Activated naive CD8-positive, alpha-beta T cell treated with anti-CD3 and anti-CD28 coated beads for 36 hours (primary cell): ENCODE measurements at places on chromosomes 3 and 15.

DNA sequence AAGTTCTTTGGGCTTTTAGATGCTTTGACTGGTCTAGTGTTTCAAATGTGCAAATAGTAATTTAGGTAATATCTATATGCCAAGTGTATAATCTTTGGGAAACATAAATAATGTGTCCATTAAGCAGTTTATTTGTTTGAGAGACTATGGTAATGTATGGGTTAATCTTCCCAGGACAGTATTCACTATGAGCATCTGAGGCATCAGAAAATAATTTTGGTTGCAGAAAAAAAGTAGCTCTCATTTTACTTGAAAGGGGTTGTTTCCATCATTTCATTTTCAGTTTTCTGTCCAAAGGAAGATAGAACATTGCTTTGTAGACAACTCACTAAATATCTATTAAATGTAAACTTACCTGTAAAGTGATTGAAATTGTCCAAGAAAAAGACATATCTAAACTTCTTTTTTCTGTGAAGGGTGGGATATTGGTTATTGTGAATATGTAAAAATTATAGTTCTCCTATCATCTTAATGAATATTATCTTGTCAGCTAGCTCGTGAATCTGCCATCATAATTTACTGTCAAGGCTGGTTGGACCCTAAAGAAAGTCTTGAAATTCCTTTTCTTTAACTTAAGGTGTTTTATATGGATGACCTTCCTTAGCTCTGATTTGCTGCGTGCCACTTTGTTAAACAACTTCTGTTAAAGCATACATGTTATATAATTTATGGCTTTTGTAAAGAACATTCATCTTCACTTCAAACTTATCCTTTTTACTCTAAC, 108.8 kb downstream of the EPHA3 start:
- no peak for DNase-seq

GRCh38 chr3:126053513-126053912, 30.4 kb downstream of the SLC41A3 start:
- DNase-seq: no peak

- DNase-seq: no peak
Measured at GRCh38 chr3:113468539-113468938, 27.2 kb upstream of the CFAP44 start.

GRCh38 chr3:99948467-99949089, 130.9 kb downstream of the CMSS1 start:
- no peak for DNase-seq

DNA sequence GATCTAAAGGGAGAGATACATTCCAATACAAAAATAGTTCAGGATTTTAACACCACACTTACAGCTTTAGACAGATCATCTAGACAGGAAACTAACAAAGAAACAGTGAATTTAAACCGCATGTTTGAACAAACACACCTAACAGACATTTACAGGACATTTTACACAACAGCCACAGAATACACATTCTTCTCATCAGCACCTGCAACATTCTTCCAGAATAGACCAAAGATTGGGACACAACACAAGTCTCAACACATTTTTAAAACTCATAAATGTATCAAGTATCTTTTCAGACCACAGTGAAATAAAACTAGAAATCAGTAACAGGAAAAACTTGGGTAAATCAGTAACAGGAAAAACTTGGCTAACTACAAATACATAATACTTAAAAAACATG, 256.3 kb downstream of the MCTP2 start:
- DNase-seq: no peak

DNA sequence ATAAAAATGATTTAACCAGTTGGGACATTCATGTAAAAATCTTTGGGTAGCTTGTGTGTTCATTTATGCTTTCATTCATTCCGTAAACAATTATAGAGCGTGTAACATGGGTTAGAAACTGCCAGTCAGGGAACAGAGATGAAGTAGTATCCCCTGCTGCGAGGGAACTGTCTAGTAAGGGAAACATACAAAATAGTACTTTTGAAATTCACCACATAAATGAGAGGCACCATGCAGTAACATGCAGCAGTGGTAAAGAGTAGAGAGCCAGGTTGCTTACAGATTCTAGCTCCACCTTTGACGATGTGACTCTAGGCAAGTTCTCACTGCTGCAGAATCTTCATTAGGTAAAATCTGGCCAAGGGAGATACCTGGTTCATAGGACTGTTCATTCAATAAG, 938 bp downstream of the DZIP3 start:
- DNase-seq: no peak

DNA sequence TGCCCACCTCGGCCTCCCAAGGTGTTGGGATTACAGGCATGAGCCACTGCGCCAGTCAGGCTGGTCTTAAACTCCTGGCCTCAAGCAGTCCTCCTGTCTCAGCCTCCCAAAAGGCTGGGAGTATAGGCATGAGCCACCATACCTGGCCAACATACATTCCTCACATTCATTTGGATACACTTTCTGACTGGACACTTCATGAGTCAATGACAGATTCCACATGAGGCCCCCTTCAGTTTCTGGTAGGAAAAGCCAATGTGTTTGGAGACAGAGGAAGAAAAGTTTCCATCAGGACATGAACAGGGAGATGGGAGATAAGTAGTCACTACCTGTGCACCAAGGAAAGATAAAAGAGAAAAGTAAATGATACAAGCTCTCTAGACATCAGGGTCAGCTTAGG, 49.4 kb upstream of the GSK3B start:
- DNase-seq: no peak

DNA sequence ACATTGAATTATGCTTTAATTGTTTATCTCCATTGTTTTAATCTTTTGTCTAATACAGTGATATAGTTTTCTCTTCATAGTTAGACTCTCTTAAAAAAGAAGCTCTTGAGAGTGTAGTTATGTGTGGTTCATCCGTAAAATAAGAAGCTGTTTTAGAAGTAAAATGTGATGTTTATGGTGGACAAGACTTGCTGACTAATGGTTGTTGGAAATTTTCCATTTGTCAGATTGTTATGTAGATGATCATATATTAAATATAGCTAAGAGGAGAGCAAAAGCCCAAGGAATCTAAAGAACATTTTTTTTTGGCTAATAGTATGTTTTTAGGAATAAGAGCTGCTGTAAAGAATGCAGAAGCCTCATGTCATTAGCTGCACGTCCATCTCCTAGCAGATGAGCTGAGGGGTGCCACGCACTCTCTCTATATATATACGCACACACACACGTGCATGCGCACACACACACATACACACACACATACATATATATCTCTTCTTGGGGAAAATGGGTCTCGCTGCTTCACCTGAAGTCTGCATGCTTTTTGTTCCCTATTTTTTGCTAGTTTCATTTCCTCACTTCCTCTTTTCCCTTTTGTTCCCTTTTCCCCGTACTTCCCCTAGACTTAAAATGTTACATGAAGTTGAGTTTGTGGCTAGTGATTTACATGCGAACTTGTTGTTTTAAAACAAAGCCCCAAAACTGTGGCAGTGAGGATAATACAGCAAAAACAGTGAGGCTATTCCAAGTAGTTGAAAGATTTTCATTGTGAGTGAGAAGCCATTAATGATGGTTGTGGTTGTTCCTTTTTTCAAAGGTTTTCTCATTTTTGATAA, 107.8 kb downstream of the MBNL1 start:
- DNase-seq: no peak

GRCh38 chr15:73683257-73683776, 866 bp upstream of the CD276 start:
- no peak for DNase-seq

- no peak for DNase-seq
Measured at GRCh38 chr3:103968751-103969150, 1398.0 kb upstream of the ALCAM start.

- DNase-seq: no peak
Measured at GRCh38 chr3:102180280-102180931, 254.4 kb upstream of the ZPLD1 start.

DNA sequence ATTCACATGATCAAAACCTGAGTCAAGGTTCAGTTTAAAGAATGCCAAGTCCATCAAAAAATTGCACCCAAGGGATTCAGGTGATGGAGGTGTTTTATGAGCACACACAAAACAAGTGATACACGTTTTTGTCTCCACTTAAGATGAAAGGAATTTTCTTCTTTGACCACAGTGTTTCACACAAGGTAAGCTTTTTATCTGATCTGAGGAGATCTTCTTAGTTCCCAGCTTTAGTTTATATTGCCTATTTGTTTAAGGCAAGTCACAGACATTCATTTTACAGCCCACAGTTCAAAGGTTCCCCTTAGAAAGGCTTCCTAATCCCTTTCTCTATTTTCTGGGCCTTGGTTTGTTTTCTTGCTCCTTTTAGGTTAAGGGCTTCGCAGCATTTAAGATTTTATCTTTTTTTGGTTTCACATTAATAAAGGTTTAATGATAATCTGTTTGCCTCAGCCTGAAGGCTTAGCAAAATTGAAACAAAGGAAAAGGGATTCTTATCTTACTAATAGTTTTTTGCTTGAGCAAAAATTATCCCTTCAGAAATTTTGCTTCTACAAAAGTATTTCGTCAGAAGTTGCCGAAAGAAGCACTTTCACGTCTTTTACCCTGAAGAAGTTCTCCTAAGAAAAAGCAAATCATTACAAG, 420.5 kb upstream of the NAALADL2 start:
- no peak for DNase-seq

DNA sequence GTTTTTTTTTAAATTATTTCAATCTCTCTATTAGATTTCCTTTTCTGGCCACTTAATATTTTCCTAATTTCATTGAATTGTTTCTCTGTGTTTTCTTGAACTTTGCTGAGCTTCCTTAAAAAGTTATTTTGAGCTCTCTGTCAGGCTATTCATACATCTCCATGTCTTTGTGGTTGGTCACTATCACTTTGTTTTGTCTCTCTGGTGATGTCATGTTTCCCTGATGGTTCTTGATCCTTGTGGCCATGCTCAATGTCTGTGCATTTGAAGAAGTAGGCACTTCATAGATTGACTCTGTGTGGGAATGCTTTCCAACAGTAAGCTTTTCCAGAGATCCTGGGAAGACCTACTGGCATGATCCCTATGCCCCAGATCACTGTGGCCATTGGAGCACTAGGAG, 18.6 kb downstream of the CD200R1 start:
- DNase-seq: no peak

- no peak for DNase-seq
Measured at GRCh38 chr3:194468086-194468485, 18.7 kb downstream of the ATP13A3 start.

DNA sequence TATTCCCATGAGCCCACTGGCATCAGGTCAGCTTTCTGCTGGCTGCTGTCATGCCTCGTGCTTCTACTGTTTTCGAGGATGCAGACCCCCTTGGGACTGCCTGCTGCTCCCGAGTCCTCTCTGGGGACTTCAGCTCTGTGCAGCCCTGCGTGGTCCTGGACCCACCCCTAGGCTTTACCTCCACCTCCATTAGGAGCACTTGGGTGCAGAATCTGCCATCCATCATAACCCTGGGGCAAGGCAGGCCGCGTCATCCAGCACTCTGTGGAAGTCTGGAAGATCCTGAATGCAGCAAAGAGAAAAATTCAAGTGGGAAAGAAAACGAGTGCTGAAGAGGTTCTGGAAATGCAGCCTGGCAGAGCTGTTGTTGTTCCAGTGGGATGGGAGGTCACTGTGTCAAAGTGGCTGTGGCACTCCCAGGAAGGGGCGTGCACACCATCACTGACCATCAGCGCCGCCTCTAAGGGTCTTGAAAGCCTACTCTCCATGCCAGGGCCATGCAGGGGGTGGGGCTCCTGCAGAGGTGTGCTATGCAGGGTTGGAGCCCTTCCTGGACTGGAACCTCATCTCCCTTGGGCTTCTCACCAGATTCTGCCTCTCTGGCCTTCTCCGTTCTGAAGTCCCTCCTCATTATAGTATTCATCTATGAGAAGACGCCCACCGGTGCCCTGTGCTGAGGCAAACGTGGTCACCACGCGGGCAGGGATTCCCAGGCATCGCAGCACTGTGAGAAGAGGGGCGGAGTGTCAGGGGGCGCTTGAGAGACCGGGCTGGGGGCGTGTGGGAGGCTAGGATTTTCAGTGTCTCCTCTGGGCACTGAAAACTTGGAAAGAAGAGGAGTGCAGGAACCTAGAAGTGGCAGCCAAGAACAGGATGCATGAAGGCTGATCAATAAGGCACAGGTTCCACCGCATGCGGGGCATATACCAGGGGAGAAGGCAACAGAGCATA, 12.5 kb downstream of the EPB42 start:
- no peak for DNase-seq

GRCh38 chr3:37601832-37602231, 259.8 kb upstream of the CTDSPL start:
- DNase-seq: no peak

GRCh38 chr3:52405601-52406110, 39.2 kb downstream of the SEMA3G start:
- no peak for DNase-seq

- DNase-seq: peak; percentile 31
Measured at GRCh38 chr15:73677146-73677607, 7.0 kb upstream of the CD276 start.

- DNase-seq: no peak
Measured at GRCh38 chr3:52104684-52105640, 48.6 kb upstream of the DUSP7 start.

- no peak for DNase-seq
Measured at GRCh38 chr3:54822206-54822605, 105.7 kb downstream of the LRTM1 start.

DNA sequence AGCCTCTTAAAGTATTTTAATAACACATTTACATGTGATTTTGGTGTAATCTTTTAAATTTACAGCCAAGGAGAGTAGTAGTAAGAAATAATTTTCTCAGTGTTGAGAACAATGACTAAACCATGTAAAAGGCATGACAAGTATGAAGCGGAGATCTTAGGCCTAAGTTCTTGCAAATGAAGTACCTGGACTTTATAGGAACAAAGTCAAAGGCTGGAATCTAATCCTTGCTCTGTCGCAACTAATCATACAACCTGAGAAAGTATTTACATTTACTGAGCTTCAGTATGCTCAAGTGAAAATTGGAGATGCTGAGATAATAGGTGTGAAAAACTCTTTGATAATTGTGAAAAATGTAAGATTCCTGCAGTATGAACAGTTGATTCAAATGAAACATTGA, 86.4 kb upstream of the VGLL3 start:
- no peak for DNase-seq

- no peak for DNase-seq
Measured at GRCh38 chr15:36817776-36818175, 238.3 kb downstream of the CDIN1 start.

- no peak for DNase-seq
Measured at GRCh38 chr3:138124706-138125355, 7.4 kb downstream of the A4GNT start.

DNA sequence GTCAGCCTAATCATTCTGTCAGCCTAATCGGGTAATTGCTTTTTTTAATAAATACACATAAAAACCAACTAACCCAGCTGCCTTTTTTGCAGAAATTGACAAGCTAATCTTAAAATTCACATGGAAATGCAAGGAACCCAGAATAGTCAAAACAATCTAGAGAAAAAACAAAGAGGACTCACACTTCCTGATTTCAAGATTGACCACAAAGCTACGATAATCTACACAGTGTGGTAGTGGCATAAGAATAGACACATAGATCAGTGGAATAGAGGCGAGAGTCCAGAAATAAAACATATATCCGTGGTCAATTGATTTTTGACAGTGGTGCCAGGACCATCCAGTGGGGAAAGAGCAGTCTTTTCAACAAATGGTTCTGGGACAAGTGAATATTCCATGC, 2.4 kb upstream of the C3orf20 start:
- DNase-seq: no peak

GRCh38 chr3:123067689-123068600, 1.1 kb downstream of the PDIA5 start:
- DNase-seq: peak; percentile 43
